ENCODE measurements at places on chromosomes 11 and 22.

GRCh38 chr22:31342389-31343140 lies 3.6 kb downstream of the PATZ1 start:
- no peak for DNase-seq

DNA sequence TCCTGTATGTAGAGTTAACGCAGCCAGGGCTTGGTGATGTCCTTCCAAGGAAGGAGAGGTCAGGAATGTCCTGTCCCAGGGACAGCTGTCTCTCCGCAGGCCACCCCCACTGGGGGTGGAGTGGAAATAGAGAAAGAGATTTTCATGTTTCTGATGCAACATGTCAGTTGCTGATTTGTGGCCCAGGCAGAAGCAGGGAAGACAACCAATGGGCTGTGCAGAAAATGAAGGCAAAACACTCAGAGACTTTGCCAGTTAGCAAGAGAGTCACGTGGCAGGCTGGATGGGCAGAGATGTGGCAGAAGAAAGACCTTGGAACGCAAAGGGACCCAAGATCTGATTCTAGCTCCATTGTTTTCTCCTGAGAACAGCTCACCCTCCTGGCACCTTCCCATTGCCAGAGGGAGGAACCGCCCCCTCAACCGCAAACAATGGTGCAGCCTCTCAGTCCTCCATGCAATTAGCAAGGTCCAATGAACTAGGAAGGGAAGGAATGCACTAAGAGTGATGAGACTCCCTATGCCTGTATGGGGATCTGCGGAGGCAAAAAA lies 71.0 kb downstream of the SYN3 start:
- DNase-seq: no peak

- DNase-seq: no peak
Measured at GRCh38 chr11:21371044-21371443, 701.7 kb downstream of the NELL1 start.

DNA sequence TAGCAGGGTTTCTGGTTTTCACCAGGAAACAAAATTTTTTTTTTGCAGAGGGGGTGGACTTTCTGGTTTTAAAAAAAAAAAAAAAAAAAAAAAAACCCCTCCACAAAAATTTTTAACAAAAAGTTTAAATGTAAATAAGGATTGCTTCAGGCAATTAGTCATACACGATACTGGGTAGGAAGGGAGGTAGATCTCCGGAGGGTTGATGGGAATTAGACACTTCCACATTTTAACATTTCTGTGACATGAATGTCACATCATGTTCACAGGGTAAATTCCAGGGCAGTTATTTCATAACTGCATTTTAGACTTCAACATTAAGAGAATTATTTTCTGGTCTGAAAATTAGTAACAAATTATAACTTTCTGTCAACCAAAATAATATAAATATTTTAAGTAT lies 15.9 kb downstream of the NUP98 start:
- no peak for DNase-seq

GRCh38 chr11:11993839-11994238 lies 14.6 kb downstream of the DKK3 start:
- DNase-seq: peak; percentile 79

DNA sequence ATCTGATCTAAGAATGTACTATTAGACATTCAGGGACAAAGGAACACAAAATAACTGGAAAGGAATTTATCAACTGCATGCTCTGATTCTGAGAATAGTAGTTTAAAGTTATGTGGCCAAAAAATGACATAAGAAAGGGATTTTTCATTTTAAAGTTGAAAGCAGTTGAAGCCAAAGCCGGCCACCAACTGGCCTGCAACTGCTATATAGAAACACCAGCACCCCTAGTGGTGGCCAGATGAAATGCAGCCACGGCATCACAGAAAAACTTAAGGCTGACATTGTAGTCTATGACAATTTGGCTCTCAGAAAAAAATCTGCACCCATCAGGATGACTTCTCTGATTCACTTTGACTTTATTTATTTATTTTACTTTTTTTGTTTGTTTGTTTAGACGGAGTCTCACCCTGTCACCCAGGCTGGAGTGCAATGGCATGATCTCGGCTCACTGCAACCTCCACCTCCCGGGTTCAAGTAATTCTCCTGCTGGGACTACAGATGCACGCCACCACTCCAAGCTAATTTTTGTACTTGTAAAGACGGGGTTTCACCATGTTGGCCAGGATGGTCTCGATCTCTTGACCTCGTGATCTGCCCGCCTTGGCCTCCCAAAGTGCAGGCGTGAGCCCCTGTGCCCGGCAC lies 59.2 kb downstream of the SLC35F2 start:
- DNase-seq: peak; percentile 35

DNA sequence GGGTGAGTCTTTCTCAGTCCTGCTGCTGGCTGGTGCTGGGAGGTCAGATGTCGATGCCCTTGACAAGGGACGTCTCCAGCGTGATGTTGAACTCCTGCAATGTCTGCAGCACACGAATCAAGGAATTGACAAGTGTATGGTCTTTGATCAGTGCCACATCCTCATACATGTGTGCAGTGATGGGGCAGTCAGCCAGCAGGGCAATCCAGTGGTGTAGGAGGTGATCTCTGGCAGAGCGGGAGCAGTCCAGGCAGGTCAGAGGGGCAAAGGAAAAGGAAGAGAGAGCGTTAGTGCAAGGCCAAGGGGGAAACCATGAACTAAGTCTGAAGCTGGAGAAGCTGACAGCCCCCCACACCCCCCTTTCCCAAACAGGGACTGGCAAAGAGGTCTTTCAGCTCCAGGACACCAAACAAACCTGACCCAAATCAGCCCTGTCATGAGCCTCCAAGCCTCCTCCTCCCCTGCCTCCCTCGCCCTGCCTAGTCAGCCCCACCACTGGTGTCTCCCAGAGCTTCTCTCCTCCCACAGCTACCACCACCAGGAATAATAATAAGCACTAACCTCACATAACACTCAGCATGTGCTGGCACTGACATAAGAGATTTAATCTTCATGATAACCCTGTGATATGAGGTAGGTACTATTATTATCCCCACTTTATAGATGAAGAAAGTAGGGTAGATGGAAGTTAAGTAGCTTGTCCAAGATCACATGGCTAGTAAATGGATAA lies 48.4 kb upstream of the SCUBE2 start:
- DNase-seq: no peak

GRCh38 chr11:17012712-17013547 lies 1.3 kb downstream of the PLEKHA7 start:
- peak; percentile 100 for DNase-seq

DNA sequence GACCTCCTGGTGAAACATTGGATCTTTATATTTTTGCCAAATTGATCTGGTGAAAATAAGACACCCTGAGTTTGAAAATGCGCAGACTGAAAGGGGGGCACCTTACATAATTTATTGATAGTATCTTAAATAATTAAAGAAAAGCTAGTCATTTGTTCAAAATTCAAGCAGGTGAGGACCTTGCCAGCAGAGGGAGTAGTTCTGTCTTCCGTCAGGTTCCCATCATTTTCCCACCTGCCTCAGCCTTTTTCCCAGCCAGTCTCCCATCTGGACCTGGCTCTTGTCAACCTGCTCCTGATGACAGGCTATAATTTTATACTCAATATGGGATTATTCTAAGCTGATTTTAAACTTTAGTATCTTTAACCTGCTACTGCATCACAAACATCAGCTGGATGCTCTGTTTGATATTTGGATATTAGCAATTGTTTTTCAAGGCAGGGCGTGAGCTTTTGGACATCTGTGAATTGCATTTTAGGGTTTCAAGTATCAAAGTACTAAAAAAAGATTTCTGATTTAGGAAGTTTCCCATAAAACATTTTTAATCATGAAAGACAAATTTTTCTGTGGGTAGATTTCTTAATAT lies 132.0 kb downstream of the ELP4 start:
- DNase-seq: no peak

DNA sequence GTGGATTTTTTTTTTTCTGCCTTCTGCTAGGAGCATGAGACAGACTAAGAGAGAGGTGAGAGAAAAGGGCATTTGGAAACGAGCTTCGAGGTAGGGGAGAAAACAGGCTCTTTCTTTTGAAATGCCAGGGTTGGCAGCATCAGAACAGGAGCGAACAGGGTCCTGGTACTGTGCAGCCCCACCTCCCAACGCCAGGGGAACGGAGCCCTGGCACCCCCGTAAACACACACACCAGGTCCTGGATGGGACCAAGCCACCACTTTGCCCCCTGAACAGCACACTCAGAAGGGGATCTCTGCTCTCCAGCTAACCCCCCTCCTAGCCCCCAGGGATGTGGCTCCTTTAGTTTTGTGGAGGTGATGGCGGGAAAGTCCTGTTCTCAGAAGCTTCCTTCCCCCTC lies 127.1 kb downstream of the CTTN start:
- no peak for DNase-seq

DNA sequence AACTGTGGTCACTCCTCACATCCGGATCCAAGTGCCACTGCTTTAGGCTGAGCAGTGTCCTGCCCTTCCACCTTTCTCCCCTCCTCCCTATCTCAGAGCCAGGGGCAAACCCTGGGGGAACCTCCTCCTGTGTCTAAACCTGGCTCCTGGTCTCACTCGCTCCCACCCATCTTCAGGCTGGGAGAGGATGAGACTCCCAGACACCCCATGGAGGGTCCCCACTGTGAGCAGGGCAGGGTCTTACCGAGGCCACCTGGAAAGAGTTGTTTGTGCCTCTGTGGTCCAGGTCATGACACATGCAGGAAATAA lies 93.6 kb downstream of the PDE2A start:
- DNase-seq: no peak

- DNase-seq: peak; percentile 3
Measured at GRCh38 chr11:84993386-84993785, 633.8 kb downstream of the DLG2 start.

DNA sequence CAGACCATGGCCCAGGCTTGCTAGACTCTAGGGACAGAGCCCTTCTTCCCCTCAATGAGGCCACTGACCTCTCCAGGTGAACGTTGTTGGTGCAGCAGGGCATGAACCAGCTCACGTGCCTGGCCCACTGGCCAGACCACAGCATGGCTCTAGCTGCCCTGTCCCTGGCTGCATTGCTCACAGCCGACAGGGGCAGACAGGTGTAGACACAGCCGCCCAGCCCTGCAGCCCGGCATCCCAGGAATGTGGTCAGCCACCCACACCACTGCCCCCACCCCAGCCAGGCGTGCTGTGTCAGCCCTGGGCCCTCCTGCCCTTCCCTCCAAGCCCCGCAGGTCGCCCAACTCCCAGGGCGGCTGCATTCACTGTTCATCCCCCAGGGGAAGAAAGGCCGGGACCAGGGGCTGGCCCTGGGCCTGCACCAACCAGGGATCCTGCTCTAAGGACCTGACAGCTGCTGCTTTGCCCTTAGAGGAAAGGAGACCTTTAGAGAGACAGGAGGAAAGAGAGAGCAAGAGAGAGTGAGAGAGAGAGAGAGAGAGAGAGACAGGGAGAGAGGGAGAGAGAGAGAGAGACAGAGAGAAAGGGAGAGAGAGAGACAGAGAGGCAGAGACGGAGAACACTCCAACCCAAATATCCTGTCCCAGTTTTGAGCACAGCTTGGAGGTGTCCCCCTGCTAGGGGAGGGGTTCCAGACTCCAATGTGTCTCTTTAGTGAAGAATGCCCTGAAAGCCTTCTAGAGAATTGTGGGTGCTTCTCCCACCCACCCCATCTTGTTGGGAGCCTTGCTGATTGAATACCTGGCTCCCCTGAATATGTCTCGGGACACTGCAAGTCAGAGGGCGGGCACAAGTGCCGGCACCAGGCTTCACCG lies 44.2 kb upstream of the LINC01488 start:
- DNase-seq: no peak

DNA sequence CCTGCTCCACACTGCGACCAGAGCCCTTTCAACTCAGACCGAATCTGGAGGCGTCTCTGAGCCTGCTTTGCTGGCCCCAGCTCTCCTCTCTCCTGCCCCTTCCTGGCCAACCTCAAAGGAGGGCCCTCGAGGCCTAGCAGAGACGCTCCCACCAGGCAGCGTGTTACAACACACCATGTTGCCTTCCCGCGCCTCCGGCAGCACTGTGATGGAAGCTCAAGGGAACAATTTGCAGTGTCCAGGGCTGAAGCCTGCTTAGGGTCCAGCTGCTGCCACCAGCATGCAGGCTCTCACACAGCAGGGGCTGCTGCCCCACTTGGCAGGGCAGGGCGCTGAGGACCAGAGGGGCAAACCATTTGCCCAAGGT lies 18.4 kb downstream of the LINC01488 start:
- DNase-seq: no peak

- DNase-seq: no peak
Measured at GRCh38 chr11:111975076-111975806, 38.1 kb downstream of the DIXDC1 start.

DNA sequence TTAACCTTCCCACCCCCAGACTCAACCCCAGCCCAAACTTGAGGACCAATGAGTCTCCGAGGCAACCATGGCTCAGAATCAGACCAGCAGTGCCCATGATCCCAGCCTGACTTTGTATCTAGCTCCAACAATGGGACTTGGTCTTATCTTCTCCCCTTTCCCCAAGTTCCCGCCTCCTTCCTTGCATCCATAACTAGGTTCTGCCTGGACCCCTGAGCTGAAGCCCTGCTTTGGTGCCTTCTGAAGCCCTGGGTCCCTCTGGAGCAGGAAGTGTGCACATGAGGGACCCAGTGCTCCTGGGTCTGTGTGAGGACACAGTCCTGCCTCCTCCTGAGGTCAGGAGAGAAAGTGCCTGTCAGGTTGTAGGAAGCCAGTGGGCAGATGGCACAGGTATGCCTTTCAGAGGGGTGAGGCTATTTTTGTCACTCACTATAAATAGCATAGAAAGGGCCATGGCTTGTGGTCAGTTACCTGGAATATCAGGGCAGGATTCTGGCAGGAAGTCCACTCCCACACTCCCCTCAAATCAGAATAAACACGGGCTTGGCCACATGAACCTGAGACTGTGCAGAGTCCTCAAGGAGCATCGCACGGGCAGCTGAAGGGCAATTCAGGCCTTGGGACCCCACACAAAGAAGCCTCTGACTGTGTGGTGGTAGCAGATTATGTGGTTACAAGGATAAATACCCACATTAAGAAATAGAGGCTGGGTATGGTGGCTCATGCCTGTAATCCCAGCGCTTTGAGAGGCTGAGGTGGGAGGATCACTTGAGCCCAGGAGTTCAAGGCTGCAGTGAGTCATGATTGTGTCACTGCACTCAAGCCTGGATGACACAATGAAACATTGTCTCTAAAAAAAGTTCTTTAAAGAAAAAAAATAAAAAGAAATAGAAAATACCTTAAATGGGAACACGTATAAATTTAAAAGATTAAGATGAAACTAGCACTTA lies 27.4 kb downstream of the RCN1 start:
- DNase-seq: peak; percentile 7

DNA sequence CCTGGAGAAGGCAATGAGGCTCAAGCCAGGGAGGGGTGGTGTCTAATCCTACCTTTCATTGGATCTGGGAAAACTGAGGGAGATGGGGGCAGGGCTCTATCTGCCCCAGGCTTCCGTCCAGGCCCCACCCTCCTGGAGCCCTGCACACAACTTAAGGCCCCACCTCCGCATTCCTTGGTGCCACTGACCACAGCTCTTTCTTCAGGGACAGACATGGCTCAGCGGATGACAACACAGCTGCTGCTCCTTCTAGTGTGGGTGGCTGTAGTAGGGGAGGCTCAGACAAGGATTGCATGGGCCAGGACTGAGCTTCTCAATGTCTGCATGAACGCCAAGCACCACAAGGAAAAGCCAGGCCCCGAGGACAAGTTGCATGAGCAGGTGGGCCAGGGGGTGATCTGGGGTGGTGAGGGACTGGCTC lies at the start of gene FOLR1:
Gene FOLR1, plus strand, starts transcription at position 180 of the 421 bp plus-strand sequence. Its CDS starts 34 bp downstream, at position 214.
- no peak for DNase-seq

GRCh38 chr11:68337399-68337835 lies 25.0 kb downstream of the LRP5 start:
- no peak for DNase-seq

- peak; percentile 30 for DNase-seq
Measured at GRCh38 chr11:15127341-15127740, 12.6 kb downstream of the INSC start.
